ENCODE measurements at places on chromosomes 5 and 9.

DNA sequence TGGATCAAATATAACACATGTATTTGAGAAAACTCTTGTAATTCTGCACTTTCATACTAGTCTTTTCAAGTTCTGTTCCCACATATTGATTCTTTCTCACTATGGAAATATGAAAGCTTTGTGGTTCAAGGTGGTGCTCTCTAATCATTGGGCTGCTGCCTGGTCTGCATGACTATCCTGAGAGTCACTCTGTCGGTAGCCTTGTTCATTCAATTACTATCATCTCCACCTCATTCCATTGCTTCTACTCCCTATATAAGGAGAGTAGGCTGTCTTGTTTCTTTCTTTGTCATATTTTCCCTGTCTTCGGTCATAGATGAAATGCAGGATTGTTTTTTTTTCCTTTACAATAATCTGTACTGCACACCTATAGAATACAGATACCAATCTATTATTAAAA, 341.4 kb upstream of the ACTBL2 start:
- no peak for DNase-seq

DNA sequence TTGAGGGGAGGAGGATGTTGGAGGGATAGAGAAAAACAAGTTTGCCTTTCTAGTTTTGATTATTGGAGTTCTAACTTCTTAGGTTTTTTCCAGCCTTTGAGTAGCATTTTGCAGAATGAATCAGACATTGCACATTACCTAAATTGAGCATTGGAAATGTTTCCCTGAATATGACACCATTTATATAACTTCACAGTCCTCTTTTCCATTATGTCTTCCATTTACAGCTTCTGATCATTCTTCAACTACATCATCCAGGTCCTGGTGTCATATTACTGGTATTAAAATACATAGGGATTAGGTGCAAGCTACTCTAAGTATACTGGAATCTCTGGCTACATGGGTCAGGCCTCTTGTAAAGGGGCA, 286.1 kb downstream of the ARHGAP26 start:
- DNase-seq: no peak

- DNase-seq: no peak
These were observed 57.3 kb upstream of the SLC28A3 start for GRCh38 chr9:84397822-84398221.

GRCh38 chr9:104082168-104082567, 11.9 kb upstream of the SMC2 start:
- DNase-seq: no peak

- no peak for DNase-seq
These were observed 99.7 kb downstream of the MAP1B start for GRCh38 chr5:72206994-72207393.

- DNase-seq: no peak
These were observed 80.2 kb upstream of the C5orf63 start for GRCh38 chr5:127153521-127153920.

- no peak for DNase-seq
These were observed 1.5 kb downstream of the ARPC5L start for GRCh38 chr9:124863371-124863871.

GRCh38 chr5:131297886-131298285, 34.0 kb downstream of the CDC42SE2 start:
- DNase-seq: no peak

DNA sequence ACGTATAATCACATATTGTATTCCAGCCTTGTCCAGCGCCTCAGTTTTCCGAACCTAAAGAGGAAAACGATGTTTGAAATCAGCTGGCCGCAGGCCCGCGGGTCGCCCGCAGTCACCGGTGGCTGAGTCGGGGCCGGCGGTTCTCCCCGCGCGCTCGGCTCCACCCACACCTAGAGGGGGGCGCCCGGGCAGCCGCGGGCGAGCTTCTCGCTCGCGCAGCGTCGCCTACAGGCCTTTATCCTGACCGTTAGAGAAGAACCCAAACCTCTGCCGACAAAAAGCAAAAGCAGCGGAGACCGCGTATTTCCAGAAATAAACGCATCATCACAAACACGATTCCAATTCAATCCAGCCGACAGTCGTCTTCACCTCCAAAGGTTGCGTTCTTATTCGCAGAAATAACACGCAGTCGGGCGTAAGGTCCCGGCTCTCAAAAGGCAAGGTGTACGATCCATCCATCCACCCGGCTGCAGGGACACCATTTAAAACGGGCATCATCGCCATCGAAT, 725 bp upstream of the NIPBL start:
- DNase-seq: peak; percentile 90

DNA sequence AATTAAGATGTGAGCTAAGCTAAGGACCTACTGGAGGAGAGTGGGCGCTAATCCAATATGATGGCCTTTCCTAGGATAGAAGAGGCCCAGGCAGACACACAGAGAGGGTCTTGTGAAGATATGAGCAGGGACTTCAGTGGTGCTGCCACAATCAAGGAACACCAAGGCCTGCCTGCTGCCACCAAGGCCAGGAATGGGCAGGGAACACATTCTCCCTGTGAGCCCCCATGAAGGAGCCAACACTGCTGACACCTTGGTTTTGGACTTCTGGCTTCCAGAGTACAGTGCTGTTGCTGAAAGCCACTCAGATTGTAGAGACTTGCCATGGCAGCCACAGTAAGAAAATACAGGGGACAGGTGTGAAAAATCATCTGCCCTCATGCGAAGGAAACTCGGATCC, 73.1 kb upstream of the IRX1 start:
- no peak for DNase-seq

- DNase-seq: no peak
These were observed 158.6 kb downstream of the MELK start for GRCh38 chr9:36731068-36731956.

DNA sequence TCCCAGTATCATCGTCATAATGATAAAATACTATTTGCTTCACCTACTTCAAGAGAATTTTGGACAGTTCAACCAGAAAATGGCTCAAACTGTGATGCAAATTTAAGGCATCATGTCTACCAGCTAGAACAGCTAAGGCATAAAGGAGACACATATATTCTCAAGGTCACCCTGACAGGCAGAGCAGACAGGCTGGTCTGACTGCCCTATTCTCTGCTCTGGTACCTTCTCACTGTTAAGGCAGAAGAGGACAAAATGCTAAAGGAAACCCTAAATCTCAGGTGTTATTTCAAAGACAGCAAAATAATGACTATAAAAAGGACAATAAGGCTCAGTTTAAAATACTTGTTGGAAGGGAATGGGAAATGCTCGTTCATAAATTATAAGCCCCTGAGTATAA, 87.2 kb downstream of the MRPS27 start:
- DNase-seq: no peak

GRCh38 chr5:174947548-174947947, 223.2 kb downstream of the MSX2 start:
- DNase-seq: no peak

- no peak for DNase-seq
These were observed 198.1 kb upstream of the TRPC7 start for GRCh38 chr5:136563489-136563888.

DNA sequence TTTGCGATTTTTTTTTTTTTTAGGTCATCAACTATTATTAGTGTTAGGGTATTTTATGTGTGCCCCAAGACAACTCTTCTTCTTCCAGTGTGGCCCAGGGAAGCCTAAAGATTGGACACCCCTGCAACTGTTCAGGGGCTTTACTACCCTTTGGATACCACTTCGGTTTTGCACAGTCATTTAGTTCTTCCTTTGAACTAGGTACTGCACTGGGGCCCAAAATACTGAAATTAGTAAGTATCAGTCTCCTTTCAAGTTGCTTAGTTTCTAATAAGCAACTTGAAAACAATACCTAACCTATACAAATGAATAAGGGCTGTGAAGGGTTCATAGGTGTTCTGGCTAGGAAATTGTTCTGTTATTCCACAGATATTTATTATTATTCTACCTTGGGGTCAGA, 45.3 kb downstream of the CWC27 start:
- no peak for DNase-seq

GRCh38 chr5:180217797-180218196, 8.8 kb upstream of the RASGEF1C start:
- DNase-seq: no peak

DNA sequence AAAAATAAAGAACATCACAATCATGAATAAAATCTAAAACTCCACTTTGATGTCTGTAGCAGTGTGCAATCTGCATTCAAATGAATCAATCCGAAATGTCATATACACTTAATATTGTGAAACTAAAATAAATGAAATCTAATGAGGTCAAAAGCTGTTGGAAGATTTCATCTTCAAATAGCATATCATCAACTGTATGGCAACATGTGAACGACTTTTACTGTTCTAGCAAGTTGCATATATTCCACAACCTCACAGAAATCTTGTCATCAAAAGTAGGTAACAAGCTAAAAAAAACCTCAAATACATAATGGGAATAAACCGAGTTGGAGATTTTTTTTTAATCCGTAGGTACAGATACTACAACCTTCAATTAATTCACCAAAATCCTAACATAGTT, 1.2 kb downstream of the PTBP3 start:
- DNase-seq: no peak

- no peak for DNase-seq
These were observed 112.6 kb upstream of the CCDC112 start for GRCh38 chr5:115409094-115409493.

DNA sequence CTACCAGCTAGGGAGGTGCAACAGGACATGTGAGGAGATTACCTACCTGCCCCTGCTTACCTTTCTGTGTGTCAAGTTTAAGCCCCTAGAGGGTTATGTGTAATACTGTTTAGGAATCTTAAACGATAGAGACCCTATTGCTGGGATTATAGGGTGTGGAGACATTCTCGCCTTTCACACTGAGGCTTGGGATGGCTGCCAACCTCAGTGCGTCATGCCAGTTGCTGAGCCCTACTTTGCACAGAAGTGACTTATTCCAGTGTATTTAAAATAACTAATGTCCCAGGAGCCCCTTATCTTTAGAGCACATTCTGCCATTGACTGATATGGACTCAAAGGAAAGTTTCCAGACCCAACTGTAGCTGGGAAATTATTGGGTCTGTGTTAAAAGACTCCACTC, 76.6 kb upstream of the XPA start:
- DNase-seq: no peak

DNA sequence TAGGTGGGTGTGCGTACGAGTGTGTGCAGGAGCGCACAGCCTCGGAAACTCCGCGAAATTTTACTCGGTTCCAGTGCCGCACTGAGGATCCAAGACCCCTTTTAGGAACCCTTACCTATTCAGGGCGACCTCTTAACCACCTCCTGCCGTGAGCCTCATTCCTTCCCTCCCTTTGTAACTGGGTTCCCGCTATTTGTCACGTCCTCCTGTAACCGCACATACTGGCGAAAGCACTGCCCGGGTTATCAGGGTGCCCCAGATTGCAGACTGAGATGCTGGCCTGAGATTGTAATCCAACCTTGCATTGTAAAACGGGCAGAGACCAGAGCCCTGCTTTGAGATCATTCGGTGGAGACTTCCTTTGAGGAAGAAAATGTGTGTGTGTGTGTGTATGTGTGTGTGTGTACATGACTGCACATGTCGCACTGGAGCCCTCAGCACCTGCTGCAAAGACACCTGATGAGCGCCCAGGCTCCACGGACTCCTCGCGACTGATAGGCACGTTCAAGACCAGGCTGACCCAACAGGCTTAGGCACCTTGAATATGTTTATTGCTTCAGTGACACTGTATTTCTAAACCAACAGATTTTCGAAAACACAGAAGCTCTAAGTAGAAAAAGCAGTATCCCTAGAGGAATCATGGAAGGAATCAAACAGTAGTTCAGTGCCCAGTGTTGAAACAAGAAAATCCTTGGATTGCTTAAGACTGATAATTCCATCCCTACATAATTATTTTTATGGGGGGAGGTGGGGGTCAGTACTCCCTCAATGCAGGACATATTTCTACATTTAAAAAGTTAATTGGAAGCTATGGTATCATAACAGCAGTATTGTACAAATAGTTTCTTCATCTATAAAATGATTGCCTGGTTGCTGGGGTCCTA, 86.5 kb upstream of the TNFAIP8 start:
- DNase-seq: no peak

DNA sequence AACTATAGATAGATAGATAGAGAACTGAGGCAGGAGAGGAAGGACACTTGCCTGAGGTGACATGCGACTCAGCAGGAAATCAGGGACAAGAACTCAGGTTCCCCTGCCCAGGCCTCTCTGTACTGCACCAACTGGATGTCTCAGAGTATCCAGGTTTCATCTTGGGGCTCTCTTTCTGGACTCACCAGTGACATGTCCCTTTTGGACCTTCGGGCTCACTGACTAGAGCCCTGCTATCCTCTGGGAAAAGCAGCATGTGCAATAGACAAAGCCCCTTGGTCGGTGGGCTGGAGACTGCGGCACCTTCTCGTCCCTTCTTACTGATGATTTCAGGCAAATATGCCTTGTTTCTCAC, 104.5 kb downstream of the RGS3 start:
- DNase-seq: no peak

- no peak for DNase-seq
These were observed 64.7 kb downstream of the CSF2 start for GRCh38 chr5:132138260-132138659.

GRCh38 chr5:101904736-101905135, 391.3 kb downstream of the SLCO4C1 start:
- DNase-seq: no peak

GRCh38 chr5:20105915-20106314, 117.9 kb upstream of the CDH18 start:
- DNase-seq: no peak

- peak; percentile 80 for DNase-seq
These were observed 132.7 kb upstream of the POU5F2 start for GRCh38 chr5:93874080-93874479.

- DNase-seq: no peak
These were observed 150.6 kb downstream of the PRR16 start for GRCh38 chr5:120614531-120615180.

- DNase-seq: no peak
These were observed at the start of gene IL7R for GRCh38 chr5:35856765-35857351. TSS of gene IL7R (plus strand) at chr5:35856891. CDS start at chr5:35856978, 87 bp downstream.

DNA sequence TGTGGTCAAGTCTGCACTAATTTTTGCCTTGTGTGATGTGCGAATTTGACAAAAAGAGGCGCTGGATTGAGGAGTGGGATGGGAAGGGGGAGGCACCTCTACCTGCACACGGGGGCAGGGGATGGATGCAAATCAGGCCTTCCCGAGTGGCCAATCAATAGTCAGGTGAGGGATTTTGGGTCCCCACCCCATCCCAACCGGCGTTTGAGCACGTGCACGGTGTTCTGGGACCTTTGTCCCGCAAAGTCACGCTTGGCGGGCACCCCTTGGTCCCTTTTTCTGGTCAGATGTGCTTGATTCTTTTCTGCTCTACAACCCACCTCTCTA, 685 bp upstream of the ADAMTS19 start:
- DNase-seq: no peak

- DNase-seq: no peak
These were observed 155.9 kb downstream of the SGCD start for GRCh38 chr5:156482818-156483217.

- DNase-seq: no peak
These were observed 191.5 kb upstream of the PCSK5 start for GRCh38 chr9:75699017-75699416.

DNA sequence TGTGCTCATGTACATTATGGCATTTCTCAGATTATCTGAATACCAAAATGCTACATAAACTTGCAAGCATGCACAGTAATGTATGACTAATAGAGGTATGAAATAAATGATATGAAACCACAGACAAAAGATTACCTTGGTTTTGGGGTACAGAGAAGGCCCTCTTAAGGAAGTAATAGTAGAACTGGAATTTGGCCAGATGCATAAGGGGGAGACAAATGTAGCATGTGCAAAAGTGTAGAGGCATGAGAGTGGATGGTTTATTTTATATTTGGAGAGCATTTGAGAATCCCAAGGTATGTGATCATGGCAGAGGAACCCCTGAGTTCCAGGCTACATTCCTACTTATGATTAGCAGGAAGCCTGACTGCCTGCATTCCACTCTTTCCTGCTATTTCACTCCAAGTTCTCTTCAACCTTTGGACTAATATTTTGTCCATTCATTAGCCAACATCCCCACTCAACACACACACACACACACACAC, 74.2 kb downstream of the MAMDC2 start:
- DNase-seq: peak; percentile 47
